Lower lobe of right lung (tissue), 2 donors: ENCODE measurements at places on chromosomes 1 and 21. TPM values are rescaled to one million over a fixed set of nuclear protein-coding genes. Genes with fewer than 3 reads are reported as not detected.

Gene FMO5
- total RNA-seq = 106 TPM

Gene VPS13D
- total RNA-seq = 81.7 TPM

Gene FRRS1
- total RNA-seq = 9.1 TPM

DNA sequence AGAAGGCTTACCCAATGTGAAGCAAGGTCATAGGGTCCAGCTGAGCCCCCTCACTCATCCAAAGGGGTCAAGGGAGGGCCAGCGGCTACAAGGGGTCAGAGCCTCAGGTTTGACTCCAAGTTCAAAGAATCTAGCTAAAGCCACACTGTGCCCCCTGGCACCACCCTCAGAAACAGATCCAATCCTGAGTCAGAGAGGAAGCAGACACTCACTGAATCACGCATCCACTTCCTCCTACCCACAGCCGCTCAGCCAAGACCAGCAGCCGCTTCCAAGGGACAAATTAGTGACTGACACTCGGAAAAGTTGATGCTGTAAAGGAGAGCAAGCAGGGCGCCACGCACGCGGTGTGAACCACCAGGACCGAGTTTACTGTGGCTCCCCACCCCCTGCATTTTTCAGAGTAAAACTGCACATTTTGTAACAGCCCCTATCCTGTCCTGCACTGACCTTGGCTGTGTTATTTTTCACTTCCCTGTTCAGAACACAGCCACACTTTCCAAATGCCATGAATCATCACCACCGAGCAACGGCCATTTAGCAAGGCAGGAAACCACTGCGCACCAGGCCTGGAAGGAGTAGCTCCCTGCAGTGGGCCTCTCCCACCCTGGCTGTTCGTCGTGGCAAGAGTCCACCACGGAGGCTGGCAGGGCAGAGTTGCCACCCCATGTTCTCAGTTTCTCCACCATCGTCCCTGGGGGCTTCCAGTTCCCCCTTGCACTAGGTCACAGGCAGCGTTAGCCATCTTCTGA is 147.8 kb downstream of the TOMM20 start:
- DNase-seq = peak; percentile 86

DNA sequence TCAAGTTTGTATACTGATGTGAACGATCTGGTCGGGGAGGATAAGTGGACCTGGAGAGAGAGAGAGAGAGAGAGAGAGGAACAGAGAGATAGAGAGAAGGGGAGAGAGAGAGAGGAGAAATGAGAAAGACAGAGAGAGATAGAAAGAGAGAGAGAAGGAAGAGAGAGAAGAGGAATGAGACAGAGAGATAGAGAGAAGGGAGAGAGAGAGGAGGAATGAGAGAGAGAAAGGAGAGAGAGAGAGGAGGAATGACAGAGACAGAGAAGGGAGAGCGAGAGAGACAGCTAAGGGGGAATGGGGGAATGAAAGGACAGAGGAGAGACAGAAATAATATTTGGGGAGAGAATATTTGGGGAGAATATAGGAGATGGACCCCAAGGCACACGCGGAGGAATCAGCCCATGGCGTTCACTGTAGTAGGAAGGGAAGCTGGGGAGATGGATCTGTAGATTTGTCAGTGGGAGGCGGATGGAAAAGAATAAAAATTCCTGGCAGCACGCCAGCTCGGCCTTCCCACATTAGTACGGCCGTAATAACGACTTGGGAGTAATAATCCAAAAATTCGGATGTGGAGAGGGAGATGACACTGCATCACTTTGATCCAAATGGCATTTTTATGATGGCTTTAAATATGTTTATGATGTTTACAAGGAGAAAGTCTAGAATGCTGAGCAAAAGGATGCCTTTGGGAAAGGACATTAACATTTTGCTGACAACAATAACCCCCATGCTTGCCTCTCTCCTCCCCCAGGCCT is 159.8 kb upstream of the KCNJ6 start:
- no peak for DNase-seq

- DNase-seq = no peak
Observed at GRCh38 chr1:30535595-30536325, 187.6 kb downstream of the MATN1 start.

DNA sequence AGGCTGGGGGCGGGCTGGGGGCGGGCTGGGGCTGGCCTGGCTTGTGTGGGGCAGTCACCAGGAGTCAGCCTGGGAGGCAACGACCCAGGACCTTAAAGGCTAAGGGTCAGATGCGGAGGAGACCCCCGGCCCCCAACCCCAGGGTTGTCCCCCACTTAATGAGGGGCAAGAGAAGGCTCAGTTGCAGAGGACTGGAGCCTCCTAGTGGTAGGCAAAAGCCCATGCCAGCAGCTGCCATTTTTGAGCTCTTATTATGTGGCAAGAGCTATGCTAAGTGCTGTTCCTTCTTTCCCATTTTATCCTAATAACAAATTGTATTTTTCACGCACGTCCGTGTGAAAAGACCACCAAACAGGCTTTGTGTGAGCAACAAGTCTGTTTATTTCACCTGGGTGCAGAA is 8.0 kb downstream of the KIAA1614 start:
- no peak for DNase-seq

- no peak for DNase-seq
Observed at GRCh38 chr1:36339215-36339614, 15.8 kb upstream of the EVA1B start.
